ACHN (cell line): ENCODE measurements at places on chromosomes 6 and 20.

GRCh38 chr6:133157995-133158394, 83.2 kb upstream of the EYA4 start:
- DNase-seq, result no peak

DNA sequence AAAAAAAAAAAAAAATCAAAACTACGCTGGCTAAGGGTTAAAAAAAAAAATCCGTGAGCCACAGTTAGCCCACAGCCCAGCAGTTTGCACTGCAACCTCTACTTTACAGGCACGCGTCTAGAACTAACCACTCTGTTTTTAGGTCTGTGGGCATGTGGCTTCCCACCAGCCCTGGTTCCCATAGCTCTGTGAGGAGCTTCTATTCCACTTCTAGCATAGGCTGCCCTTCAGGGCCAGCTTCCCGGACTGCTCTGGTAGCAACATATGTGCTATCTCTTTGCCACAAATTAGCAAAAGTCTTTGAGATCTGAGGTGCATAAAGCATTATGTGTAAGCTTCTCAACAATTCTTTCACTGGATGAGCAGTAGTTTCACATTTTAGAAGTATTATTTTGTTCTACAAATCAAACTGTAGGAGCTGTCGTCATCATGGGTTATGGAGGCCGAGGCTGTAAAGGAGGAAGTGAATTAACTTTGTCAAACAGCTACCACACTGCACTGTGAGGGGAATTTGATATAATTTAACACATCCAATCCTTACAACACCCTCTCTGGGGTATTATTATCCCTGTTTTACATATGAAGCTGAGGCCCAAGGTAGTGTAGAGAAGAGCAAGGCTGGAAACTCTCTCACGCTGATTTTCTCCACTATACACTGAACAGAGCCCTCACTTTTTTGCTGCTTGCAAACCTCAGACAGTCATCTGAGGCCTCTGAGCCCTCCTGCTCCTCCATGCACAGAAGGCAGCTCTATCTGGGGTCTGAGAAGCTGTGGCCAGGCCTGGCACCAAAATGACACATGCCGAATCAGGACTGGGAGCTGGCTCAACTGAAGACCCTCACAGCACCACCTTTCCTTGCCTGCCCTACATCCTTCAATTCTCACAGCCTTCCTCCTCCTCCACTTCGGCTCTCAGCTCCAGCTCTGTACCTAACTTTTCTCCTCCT, 35.4 kb downstream of the MAN1A1 start:
- no peak for DNase-seq

DNA sequence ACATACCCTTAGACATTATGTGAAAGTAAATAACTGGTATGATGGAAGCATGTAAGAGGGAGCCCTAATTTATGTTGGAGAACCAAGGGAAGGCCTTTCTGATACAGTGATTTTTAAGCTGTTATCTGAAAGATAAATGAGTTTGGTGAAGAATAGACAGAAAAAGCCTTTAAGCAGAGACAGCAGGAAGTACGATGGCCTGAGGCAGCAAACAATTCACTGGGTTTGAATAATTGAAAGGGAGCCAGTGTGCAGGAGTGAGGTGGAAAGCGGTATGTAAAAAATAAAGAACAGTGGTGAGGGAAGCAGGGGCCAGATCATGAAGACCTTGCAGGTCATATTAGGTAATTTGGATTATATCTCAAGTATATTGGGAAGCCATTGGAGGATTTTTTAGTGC, 4.1 kb upstream of the RAB23 start:
- no peak for DNase-seq

DNA sequence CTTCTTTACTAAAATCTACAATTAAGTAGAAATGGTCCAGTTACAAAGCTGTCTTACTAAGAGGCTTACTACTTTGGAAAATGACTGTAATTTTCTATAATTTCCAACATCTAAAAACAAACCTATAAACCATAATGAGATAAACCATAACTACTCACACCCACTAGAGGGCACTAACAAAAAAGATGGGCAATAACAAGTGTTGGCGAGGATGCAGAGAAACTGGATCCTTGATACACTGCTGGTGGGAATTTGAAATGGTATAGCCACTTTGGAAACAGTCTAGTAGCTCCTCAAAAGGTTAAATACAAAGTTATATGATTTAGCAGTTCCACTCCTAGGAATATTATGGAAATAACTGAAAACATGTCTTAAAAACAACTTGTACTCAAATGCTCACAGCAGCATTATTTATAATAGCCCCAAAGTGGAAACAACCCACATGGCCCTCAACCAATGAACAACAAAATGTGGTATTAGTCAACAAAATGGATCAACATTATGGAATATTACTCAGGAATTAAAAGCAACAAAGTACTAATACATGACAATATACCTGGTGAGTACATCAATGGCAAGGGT, 50.6 kb downstream of the GJA10 start:
- DNase-seq, result peak; percentile 16

GRCh38 chr20:8267009-8267408, 134.9 kb downstream of the PLCB1 start:
- no peak for DNase-seq

DNA sequence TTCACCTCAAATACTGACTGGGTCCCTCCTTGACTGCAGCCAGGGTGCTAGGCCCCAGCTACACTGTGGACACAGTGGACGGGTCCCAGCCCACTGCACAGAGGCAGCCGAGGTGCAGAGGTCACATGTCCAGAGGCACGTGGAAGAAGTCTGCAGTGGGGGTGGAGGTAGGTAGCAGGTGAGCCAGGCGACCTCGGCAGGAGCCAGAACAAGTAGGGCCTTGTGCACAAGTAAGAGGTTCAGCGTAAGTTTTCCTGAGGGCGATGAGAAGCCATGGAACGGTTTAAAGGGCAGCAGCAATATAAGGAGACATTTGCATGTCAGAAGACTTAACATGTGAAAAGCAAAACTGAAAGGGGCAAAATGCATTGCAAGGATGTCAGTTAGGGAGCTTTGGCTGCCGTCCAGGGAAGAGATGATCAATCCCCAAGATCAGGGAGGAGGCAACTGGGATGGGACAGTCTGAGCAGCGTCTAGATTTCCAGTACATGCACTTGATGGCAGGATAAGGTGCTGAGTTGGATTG, 49.7 kb upstream of the SNX9 start:
- no peak for DNase-seq

GRCh38 chr6:3635482-3635881, 116.0 kb downstream of the PXDC1 start:
- DNase-seq, result no peak

DNA sequence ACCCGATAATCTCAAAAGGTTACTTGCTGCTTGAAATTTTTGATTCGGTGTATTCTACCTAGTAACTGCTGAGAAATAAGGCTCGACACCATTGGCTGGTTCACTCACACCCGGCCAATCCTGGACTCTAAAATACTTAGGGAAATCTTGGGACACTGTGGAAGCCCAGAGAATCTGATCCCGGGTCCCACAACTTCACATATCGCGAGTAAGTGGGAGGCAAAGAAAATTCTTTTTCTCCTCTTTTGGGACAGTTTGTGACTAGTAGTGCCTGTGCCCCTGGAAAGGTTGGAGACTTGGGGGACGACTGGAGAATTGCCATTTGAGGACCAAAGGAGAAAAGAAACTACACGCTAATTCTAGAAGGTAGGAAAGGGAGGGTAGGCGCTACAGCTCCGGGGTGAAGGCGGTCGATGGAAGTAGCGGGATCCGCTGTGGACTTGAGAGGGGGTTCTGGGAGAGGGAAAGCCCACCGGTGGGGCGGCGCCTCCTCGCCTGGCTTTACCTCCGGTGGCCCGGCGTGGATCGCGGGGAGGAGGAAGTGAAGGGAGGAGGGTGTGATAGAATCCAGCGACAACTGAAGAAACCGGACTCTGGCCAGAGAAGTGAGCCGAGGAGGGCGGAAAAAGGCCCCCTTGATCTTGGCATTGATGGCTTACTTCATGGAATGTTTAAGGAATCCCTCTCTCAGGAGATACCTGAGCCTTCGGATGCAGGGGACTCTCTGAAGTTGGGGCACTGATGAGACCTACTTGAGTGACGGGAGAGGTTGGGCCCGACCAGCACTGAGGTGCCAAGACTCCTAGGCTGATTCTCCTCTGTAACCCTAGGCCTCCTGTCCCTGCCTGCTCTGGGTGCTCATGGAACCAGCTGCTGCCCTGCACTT, 18.8 kb upstream of the BTN3A3 start:
- DNase-seq, result peak; percentile 92

GRCh38 chr6:117050301-117050700, 173.3 kb downstream of the RFX6 start:
- DNase-seq, result no peak

DNA sequence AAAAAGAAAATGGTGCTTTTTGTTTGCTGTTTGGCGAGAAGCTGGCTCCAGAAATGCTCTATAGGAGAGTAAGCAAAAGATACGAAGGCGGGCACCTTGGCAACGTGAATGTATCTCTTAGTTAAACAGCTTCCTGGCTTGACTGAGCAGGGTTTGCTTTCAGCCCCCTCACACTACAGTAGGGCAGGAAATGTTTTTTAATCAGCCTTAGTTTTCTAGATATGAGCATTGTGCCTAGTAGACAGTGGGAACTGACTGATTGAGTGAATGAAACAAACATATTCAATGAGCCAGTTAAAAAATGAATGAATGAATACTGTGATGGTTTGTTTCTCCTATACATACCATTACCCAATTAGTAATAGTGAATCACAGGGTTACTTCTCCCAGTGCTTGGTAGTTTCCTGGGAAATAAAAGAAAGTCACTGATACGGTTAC, 19.9 kb downstream of the CAP2 start:
- no peak for DNase-seq

DNA sequence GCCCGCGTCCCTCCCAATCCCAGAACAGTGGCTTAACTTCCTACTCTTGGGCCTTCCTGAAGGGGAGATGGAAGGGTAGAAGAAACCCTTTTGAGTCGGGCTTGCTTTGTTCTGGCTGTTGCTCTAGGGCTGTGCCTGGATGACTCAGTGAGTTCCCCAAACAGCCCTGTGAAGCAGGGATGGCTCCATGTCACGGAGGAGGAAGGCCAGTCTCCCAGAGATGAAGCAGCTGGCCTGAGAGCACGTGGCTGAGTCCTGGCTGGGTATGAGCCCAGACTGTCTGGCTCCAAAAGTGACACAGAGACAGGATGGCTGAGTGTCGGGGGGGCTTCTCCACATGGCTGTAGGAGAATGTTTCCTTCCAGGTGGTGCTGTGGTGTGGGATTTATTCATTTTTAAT, 4.6 kb downstream of the SYTL3 start:
- DNase-seq, result no peak

DNA sequence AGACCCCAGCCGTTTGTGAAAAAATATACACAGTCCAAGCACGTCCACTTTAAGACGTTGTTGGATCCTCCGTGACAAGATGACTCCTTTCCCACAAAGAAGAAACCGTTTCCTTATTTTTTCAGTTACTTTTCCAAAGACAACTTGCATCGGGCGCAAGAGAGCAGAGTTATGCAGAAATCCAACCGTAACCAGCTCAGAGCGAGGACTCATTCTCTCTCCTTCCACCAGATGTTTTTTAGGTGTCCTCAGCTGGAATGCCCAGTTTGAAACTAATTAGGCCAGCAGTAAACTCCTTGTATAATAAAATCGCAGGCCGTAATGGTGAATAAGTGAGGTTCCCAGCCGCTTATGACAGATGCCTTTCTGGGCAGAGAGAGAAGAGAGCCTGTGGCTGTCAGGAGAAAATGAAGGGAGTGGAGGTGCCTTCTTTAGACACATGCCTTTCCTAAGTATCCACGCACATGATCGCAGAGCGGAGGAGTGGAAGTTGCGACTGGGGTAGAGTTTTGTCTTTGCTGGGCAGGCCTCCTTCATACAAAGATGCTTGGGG, 2.8 kb downstream of the EYA2 start:
- DNase-seq, result no peak

GRCh38 chr20:49411221-49411925, 71.1 kb downstream of the KCNB1 start:
- no peak for DNase-seq

DNA sequence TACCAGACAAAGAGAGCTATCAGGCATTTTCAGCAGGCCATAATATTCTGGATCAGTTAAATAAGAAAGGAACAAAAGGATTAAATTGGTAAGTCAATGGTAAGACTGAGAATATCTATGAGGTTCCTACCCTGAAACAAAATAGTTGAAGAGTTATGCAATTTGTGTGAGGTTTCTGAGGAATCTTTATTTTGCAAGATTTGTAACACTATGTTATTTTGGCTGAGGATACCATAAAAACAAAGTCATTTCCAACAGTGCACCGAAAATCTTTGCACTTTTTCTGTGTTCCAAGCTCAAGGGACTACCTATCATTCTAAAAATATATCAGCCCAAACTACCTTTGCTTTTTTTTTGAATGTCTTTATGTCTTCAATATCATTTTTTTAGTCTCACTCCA, 383.3 kb upstream of the CITED2 start:
- DNase-seq, result no peak

DNA sequence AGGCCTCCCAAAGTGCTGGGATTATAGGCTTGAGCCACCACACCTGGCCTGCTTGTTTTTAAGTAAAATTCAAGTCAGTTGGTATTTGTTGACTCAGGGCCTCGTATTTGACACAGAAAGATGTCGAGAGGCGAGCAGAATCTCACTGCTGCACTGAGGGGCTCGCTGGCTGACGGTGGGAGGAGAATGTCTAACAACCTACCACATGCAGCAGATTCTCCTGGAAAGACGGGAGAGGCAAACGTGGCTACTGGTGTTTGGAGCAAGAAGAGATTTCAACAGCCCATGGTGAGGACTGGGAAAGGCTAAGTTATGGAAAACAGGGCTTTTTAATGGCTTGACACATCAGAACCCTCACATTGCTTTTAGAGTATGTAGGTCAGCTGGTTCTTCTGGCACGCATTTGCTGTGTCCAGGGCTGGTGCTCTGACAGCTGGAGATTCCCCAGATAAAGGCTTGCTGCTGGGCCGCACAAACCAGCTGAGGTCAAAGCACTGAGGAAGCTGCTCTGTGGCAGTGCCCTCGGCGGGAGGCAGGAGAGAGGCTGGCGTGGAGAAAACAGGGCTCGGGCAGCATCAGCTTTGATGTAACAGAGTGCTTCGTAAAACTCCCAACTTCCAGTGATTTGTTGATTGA, 84.2 kb upstream of the FRMD1 start:
- DNase-seq, result no peak

DNA sequence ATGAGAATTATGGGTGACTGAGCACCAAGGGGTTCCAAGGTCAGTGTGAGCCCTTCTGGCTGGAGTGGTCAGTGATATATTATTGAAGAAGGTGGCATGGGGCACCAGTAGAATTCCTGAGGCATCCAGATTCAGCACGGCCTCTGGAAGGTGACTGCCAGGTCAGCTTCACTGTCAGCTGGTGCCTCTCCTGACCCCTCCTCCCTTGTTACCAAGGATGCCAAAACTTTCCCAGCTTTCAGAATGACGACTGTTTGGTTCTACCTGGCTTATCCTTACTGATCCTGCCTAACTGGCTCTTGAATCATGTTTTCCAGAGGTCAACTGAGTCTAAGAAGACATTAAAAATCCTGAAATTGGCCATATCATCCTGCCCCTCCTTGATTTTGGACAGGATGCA, 189.2 kb upstream of the AGPAT4 start:
- DNase-seq, result peak; percentile 11
